ENCODE measurements at places on chromosomes 1 and 21. TPM values are rescaled to one million over a fixed set of nuclear protein-coding genes. Genes with fewer than 3 reads are reported as not detected.

Gene CELA3A
- not detected for total RNA-seq

Gene CELF3
- total RNA-seq = 0.39 TPM

Gene ALG14
- 0.70 TPM for total RNA-seq

Gene MATN1
- total RNA-seq = 0.31 TPM

Gene NBPF20
- total RNA-seq = 1.6 TPM

Gene SERTAD4
- 1.6 TPM for total RNA-seq

Gene OLFM3
- total RNA-seq = 0.31 TPM

Gene SYCP1
- 0.24 TPM for total RNA-seq
